ENCODE measurements at places on chromosomes 11 and 22. TPM values are rescaled to one million over a fixed set of nuclear protein-coding genes. Genes with fewer than 3 reads are reported as not detected.

DNA sequence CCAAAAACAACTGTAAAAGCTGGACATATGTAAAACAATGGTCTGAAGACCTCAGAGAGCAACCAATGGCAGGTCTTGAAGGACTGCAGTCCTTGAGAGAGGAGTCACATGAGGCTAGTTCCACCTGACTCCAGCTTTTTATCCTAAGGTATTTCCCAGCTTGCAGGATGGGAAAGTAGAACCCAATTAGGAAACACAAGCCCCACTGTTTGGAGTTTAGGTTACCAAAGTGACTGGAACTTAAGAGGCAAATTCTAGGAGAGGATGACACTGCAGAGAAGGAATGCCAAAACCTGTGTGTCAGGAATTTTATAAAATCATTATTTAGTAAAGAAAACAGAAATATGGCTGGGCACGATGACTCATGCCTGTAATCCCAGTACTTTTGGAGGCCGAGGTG is 18.4 kb downstream of the OR2AT4 start:
- DNase-seq: peak; percentile 86

GRCh38 chr11:16110886-16111285 is 245.5 kb downstream of the SOX6 start:
- DNase-seq: no peak

DNA sequence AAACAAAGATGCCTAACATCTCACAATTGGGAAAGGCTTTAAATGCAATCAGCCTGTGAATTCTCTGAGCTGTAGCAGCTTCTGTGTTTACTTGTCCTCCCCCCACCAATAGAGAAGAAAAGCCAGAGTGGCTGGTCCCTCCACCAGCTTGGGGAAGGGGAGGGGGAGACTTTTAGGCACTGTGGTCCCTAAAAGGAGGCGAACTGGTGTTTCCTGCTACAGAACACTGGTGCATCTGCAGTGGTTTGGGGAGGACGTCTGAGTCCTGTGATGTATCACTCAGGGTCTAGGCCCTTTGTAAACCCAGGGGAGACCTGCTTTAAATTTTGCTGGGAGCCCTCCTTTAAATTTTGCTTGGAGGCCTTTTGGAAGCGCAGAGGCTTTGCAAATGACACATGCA is 16.9 kb downstream of the TNRC6B start:
- no peak for DNase-seq

- no peak for DNase-seq
Observed at GRCh38 chr22:34001701-34002466, 81.6 kb upstream of the LARGE1 start.

GRCh38 chr11:79857377-79858214 is 416.8 kb upstream of the TENM4 start:
- no peak for DNase-seq

DNA sequence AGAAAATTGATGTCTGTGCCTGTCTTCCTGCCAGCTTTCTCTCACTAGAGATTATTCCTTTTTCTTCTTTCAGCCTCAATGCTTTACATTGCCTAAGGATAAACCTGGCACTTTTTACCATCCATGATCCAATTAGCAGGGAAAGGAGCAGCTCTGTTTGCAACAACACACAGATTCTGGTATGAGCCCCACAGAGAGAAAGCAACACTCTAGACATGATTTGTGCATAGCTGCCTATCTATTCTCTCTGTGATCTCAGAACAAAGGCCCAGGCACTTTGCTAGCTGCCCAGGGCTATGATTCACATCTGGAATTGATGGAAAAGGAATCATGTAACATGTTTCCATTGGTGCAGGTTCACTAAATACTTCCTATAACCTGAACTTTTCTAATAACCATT is 685.0 kb downstream of the ETS1 start:
- no peak for DNase-seq

DNA sequence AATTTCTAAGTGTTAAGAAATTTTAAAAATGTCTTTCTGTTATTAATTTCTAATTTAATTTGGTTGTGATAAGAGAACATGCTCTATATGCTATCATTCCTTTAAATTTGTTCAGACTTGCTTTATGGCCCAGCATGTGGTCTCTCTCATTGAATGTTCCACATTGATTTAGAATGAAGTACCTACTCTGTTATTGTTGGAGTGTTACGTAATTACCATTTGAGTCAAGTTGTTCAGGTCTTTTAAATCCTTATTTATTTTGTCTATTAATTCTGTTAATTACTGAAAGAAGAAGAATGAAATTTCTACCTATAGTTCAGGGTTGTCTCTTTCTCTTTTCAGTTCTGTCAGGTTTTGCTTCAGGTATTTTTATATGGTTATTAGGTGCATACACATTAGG is 57.0 kb downstream of the PRMT3 start:
- DNase-seq: no peak

DNA sequence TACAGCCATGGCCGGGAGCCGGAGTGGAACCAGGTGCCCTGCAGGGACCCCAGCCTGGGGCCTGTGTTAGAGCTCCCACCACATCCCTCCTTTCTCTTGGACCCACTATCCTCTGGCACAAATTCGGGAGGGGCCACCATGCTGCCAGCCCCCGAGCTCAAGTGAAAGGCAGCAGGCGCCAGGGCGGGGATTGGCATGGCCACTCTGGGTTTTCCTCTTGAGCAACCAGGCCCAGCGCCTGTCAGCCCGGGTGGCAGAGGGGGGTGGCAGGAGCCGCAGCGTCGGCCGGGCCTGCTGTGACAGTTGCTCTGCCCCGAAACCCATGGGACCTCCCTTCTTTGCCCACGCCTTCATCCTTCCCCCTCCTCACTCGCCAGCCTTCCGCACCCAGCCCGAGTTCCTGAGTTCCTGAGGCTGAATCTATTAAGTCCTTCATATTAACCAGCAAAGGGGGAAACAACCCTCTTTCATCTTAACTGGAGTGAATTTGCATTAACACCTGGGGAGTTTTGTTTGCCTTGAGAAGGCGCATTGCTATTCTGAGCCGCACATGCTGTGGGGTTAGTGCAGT is 16.8 kb upstream of the CABP7 start:
- DNase-seq: no peak

DNA sequence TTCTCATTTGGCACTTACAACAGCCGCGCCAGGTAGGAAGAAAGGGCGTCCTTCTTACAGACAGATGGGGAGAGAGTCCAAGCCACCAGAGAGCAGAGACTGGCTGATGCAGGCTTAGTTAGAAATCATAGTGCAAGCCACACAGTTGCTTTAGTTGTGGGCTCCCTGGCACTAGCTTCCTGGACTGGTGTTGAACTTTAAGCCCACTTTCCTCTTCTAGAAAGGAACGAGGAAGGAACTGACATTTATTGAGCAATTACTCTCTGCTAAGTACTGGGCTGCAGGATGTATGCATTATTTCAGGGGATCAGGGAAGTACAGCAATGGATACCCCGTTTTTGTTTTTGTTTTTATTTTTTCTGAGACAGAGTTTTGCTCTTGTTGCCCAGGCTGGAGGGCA is 3.0 kb downstream of the BACE1 start:
- DNase-seq: no peak

GRCh38 chr22:20857838-20858614 is 585 bp downstream of the PI4KA start:
- DNase-seq: peak; percentile 46

- no peak for DNase-seq
Observed at GRCh38 chr22:24504956-24505736, 10.0 kb downstream of the UPB1 start.

- DNase-seq: no peak
Observed at GRCh38 chr11:126152152-126152551, 59.3 kb downstream of the RPUSD4 start.

GRCh38 chr11:122869622-122870021 is 12.9 kb upstream of the JHY start:
- DNase-seq: no peak

- DNase-seq: no peak
Observed at GRCh38 chr11:44550123-44550522, 15.3 kb upstream of the CD82 start.

DNA sequence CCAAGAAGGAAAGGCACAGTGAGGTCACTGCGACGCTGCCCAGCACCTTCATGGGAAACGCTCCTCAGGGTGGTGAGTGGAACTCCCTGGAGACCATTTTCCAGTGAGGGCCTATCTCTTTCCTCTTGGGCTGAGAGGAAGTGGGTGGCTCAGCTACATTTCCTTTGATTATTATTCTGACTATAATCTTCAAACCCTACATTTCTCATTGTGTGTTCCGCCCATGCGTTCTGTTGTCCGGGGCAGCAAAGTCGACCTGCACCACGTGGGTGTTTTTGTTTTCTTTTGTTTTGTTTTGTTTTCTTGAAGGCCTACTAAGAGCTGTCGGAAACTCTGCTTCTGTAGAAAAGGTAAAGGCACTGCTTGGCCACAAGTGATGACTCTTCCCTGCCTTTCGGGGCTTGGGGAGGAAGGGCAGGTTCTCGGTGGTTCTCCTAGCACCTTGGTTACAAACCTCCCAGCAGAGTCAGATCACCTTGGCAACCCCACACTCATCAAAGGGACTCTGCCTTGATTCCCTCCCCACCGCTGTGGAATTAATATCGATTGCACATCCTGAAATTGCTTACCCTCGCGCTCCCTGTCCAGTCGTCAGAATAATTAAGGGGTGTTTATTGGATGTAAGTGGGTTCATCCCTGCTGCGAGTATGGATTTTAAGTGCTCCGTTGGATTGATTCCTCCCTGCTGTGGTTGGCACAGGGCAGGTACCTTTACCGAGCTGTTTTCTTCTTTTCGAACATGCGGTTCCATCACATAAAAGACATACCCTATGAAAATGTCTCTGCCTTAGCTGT is 7.3 kb downstream of the PARVB start:
- DNase-seq: no peak

GRCh38 chr11:36066891-36067290 is 123.0 kb downstream of the LDLRAD3 start:
- DNase-seq: no peak

- DNase-seq: no peak
Observed at GRCh38 chr22:36369922-36370791, 17.6 kb downstream of the MYH9 start.

Gene MMP11
- total RNA-seq: 10.3 TPM

Gene CCDC34
- total RNA-seq: 35.8 TPM

Gene AIFM3
- not detected for total RNA-seq

Gene KRTAP5-11
- total RNA-seq: not detected

Gene CBLIF
- total RNA-seq: not detected

All from A172 (cell line).